Stimulated activated CD4-positive, alpha-beta T cell treated with anti-CD3 and anti-CD28 coated beads, TNF-alpha, amount 100 ng/mL, for 4 hours (primary cell): ENCODE measurements at places on chromosomes 3 and 15.

GRCh38 chr3:139313921-139314320, 29.9 kb upstream of the MRPS22 start:
- DNase-seq = no peak

DNA sequence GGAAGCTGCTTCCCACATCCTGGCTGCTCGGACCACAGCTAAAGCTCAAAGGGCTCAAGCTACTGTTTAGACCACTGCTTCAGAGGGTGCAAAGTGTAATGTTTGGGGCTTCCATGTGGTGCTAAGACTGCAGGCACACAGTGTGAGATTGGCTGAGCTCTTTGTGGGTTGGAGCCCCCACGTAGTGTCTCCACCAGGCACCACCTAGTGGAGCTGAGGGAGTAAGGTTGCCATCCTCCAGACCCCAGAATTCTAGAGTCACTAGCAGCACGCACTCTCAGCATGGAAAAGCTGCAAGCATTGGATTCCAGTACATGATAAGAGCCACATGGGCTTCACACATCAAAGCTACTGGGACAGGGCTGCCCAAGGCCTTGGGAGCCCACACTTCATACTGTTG, 9.3 kb downstream of the MKRN3 start:
- DNase-seq = no peak

DNA sequence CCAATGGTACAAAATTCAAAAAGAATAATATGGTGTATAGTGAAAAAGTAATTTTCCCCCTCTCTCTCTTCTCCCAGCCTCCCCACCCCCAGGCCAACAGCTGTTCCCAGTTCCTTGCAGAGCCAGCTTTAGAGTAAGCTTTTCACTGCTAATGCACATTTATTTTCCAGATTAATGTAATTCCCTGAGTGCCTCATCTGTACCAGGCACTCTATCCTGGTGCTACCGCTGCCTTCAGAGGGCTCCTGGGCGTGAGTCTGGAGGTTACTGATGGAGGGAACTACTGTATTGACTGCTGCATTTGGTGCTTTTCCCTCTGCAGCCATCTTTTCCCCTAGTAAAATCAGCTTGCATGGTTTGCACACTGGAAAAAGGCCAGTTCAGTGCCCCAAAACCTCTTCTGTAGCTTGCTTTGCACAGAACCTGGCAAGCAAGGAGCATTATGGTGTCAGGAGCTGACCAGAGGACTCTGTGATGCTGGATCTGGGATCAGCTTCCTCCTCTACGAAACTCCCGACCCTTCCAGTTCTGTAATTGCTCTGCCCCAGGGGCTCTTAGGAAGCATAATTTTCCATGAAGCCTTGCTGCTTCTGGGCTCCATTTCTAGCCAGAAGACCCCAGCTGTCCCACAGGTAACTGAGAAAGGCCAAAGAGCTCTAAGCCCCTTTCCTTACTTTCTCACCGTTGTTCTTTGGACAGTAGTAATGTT, 8.5 kb upstream of the USP3 start:
- no peak for DNase-seq

DNA sequence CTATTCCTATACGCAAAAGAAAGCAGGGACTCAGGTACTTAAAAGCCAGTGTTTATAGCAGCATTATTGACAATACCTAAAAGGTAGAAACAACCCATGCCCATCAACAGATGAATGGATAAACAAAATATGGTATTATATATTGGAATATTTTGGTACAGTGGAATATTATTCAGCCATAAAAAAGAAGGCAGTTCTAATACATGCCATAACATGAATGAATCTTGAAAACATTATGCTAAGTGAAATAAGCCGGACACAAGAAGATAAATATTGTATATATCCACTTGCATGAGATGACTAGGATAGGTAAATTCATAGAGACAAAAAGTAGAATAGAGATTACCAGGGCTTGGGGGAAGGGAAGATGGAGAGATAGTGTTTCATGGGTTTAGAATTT, 9.2 kb downstream of the FNDC3B start:
- DNase-seq = no peak

DNA sequence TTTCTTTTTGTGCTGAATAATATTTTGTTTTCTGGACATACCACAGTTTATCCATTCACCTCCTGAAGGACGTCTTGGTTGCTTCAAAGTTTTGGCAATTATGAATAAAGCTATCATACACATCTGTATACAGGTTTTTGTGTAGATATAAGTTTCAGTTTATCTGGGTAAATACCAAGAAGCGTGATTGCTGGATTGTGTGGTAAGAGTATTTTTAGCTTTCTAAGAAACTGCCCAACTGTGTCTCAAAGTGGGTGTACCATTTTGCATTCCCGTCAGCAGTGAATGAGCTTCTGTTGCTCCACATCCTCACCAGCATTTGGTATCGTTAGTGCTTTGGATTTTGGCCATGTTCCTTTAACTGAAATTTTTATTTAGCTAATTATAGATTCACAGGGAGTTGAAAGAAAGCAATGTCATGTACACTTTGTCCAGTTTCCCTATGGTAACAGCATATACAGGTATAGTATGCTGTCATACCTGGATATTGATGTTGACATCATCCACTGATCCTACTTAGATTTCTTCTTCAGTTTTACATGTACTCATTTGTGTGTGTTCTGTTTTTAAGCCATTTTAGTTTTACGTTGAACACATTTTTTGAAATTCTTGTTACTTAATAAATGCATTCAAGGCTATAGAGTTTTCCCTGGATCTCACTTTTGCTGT, 11.9 kb downstream of the ARID3B start:
- no peak for DNase-seq

GRCh38 chr3:190542846-190543245, 29.0 kb downstream of the IL1RAP start:
- DNase-seq = no peak

DNA sequence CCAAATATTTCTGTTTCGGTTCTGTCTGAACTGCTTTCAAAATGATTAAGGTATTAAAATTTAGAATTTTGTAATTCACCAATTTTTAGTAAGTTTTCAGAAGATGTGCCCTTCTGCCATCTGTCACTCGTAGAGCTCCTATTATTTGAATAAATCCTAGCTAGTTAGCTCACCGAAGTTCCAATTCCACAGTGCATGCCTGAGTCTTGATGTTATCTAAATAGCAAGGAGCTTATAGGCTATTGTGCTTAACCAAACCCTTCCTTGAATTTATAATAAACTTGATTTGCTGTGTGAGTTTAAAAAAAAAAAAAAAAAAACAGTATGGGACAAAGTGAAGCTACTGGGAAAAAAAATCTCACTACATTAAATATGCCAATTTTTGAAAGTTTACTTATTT, 18.7 kb downstream of the ATP13A3 start:
- DNase-seq = no peak

GRCh38 chr15:71775856-71776255, 34.5 kb upstream of the NR2E3 start:
- DNase-seq = no peak

DNA sequence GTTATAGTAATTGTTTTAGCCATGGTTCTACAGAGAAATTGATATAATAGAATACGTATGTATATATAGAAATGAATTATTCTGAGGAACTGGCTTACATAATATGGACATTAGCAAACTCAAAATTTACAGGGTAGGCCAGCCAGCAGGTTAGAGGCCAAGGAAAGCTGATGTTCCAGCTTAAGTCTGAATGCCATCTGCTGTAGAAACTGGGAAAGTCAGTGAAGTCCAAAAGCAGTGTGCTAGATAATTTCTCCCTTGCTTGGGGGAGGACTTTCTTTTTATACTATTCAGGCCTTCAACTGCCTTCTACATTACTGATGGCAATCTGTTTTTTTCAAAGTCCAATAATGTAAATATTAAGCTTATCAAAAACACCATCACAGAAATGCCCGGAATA, 1174.7 kb downstream of the ZPLD1 start:
- DNase-seq = no peak

DNA sequence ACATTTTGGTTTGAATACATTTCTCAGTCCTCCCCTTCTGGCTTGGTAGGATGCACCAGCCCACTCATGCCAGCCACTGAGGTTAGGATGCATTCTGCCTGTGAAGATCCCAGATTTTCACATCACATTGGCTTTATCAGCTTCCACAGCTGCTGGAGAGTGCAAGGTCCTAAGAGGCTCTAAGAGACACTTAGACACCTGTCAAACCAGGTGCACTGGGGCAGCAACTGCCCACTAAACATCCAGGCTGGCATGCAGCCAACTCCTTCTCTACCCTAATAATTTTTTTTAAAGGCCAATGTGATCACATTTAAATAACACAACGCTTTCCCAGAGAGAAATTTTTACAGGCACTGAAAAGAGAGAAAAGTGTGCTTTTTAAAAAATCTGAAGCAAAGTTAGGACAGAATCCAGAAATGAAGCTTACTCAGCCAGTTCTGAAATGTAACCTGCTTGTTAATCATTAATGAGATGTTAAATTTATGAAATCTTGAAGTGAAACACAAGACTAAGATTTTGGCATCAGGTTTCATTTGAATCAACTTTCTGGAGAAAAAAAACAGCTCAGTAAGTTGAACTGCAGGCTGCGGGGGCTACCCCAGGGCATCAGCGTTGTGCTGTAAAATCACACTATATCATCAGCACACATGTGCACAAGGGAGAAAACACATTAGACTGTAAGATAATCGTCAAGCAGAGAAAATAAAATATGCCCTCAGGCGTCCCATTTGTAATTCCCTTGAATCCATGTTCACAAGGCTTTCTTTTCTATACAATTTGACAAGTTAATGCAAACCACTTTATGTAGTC, 312.9 kb downstream of the ZBBX start:
- DNase-seq = no peak

DNA sequence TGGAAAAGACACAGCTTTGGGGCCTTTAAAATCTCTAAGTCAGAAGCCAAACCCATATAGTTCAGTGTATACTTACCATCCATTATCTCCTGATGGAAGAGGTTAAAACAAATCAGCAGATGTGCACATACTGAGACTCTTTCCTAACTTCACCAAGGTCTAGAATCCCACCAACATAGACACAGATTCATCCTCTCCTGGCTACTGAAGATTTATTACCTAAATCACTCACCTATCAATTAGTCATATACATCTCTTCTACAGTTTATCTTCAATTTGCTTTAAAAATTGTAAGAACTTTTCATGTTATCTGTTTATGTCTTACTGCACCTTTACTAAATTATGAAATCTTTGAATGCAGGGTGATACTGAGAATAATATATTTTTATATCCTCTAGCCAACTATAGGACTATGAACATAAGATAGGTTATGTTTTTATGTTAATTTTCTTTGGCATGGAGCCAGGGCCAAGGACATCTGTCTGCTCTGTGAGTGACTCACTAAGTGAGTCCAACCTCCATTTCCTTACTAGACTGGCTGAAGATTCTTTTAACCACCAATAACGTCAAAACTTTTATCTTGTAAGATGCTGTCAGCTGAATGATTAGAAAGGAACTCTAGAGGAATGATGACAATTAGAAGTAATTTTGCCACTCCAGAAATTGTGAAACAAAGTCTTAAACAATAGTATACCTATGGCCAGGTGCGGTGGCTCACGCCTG, 397.6 kb downstream of the FOXP1 start:
- no peak for DNase-seq

- DNase-seq = no peak
Observed at GRCh38 chr3:30426293-30426993, 180.0 kb upstream of the TGFBR2 start.

GRCh38 chr3:153221748-153222162, 59.7 kb downstream of the RAP2B start:
- DNase-seq = peak; percentile 19

- peak; percentile 19 for DNase-seq
Observed at GRCh38 chr3:12891985-12892839, 50.8 kb upstream of the RPL32 start.

DNA sequence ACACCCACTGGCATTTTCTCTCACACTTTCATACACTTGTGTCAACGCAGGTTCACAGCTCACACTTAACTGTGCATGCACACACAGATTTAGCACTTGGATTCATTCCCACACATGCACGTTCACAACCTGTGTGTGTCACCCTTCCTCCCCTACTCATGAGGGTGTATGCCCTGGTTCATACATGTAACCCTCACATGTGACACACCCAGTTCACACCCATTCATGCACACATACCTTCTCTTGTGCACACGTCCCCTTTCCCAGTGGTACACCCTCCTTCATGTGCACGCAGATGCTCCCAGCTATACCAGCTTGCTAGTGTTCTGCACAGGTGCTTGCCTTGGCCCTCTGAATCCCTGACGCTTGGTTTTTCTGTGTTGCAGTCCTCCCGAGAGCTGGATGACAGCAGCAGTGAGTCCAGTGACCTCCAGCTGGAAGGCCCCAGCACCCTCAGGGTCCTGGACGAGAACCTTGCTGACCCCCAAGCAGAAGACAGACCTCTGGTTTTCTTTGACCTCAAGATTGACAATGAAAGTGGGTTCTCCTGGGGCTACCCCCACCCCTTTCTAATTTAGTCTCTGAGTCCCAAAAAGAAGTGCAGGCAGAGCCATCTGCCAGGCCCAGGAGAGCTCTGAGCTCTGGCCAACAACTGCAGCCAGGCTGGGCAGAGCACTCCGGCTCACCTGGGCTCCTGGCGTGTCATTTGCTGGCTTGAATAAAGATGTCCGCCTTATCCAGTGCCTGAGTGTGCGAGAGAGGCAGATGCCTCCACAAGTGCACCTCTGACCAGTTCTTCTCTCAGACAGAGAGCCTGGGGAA, 39.5 kb downstream of the GOLGA6A start:
- no peak for DNase-seq

DNA sequence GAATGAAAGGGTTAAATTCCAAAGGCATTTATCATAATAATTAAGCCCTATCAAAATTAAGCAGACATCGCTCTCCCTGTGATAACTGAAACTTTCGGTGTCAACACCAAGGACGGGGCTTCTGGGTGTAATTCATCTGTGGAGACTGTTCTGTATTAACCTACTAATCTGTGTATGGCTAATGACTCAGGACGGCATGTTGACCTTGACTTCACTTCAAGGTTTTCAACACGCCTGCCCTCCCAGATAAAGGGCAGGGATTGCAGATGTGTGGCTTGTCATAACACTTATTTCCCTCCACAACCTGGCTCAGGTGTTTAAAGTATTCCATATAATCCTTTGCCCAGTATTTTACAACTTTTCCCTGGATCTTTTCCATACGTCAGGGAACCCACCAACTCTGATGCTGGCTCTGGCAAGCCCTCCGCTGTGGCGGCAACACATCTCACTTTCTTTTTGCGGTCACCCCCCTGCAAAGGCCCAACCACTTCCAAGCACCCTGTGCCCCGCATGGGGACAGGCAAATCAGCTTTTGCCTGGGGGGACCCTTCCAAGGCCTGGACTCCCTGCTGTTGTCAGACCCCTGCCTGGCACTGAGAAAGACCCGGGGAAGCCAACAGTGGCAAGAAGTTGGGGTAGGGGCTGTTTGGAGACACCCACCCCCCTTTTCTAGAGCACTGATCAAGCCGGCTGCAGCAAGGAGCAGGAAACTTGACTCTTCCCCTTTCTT, 93.2 kb upstream of the MEF2A start:
- no peak for DNase-seq
